ENCODE measurements at places on chromosomes 1 and 21.
A peak's percentile ranks its signal among the peaks of the same experiment; 100 is the strongest.

GRCh38 chr1:67760030-67760821, 73.0 kb downstream of the GNG12 start:
- DNase-seq = peak; percentile 95

- DNase-seq = peak; percentile 62
Observed at GRCh38 chr1:9721606-9722377, 70.3 kb downstream of the PIK3CD start.

DNA sequence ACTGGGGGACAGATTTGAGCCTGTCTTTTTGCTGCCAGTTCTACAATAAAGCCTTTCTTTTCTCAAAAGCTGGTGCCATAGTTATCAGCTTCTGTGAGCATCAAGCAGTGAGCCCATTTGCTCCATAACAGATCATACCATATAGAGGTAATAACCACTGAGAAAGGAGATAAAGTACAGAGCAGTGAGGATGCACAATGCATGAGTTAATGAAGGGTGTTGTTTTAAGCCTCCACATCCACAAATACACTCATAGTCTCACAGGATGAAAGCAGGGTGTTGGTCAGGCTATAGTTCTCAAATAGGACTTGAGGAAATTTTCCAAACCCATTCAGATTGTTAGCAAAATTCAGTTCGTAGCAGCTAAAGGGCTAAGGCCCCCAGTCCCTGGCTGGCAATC, 25.6 kb upstream of the SLC35A3 start:
- DNase-seq = no peak

DNA sequence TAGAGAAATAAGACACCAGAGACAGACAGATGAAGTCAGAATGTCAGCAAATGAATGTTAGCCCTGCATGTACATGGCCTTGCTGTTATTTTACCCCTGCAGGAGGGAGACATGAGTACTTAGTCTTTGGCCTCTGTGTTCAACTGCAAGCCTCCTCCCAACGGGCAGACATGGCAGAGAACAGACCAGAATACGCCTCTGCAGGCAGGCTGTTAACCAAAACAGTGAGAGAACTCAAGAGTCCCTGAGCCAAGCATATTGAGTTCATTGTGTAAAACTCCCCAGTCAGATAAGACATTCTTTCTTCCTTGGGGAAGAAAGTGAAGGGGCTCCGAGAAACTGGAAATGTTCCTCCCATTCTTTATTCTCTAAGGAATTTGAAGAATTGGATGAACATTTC, 150.9 kb downstream of the PHTF1 start:
- DNase-seq = no peak

GRCh38 chr1:155607708-155608107, 2.3 kb upstream of the MSTO1 start:
- no peak for DNase-seq

GRCh38 chr1:59597420-59598119, 217.2 kb upstream of the HOOK1 start:
- no peak for DNase-seq

GRCh38 chr1:63742526-63742925, 31.3 kb upstream of the ROR1 start:
- DNase-seq = no peak

Measured in GM12865 (cell line).